ENCODE measurements at places on chromosomes 7 and 10.

GRCh38 chr10:12822126-12822892 is 179.2 kb downstream of the CCDC3 start:
- no peak for DNase-seq

DNA sequence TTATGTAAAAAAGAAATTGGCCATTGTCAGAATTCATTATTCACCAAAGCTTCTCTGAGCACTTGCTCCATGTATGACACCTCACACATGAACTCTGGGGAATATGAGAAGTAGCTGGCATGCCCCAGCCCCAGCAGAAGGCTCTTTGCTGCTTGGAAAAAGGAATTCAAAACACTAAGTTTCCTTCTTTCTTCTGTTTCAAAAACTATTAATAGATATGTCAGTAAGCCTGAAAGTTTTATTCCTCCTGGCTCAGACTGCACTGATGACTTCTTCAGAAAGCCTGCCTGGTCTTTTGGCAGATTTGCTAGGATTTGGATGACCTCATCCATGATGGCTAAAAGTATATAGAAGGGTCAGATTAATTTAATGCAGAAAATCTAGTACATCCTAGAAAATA is 511.0 kb downstream of the GFRA1 start:
- no peak for DNase-seq

DNA sequence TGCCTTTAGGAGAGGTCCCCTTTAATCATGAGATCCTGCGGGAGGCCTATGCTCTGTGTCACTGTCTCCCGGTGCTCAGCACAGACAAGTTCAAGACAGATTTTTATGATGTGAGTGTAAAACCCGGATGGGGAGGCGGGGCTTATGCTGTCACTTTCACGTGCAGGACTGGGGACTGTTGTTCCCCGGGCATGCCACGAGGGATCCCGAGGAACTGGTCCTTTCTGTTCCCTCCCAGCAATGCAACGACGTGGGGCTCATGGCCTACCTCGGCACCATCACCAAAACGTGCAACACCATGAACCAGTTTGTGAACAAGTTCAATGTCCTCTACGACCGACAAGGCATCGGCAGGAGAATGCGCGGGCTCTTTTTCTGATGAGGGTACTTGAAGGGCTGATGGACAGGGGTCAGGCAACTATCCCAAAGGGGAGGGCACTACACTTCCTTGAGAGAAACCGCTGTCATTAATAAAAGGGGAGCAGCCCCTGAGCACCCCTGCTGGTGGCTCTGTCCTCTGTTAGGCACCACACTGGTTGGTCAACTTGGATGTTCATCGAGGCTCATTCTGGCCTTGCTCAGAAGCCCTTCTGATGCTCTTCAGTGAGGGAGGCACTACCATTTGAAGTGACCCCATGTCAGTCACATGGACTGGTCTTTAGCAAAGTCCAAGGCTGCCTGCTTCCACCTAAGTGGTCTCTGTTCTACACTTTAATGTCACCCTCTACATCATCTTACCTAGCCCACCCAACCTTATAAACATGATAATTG is 2.8 kb downstream of the COPS6 start:
- DNase-seq: no peak

DNA sequence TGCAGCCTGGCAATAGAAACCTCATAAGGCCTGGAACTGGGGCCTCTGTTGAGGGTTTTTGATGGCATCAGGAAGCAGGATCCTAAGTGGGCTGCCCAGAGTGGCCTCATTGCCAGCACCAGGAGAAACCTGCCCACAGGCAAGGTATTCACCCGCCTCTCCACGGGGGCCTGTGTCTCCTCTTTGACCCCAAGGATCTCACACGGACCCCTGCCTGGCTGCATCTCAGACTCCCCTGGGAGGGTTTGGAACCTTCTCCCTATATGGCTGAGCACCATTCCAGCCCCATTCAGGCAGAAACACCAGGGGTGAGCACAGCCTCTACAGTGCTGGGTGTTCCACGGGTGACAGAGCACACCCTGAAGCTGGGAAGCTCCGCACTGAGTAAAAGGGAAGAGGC is 14.6 kb upstream of the C10orf71 start:
- no peak for DNase-seq

DNA sequence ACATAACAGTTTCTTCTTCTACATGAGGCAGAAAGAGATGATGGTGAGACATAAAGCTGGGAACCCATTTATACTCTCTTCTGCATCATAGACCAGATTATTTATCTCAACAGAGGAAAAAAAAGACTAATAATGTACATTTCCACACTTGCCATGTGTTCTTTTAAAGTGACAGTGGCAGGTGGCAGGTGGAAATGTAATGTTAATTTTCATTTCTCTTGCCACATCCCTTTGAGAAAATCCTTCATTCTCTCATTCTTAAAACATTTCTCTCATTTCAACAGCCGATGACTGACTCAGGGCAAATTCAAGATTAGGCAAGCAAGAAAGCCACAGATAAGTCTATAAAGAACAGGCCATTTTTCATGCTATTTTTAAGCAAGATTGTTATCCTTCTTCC is 635.6 kb upstream of the SORCS1 start:
- no peak for DNase-seq

DNA sequence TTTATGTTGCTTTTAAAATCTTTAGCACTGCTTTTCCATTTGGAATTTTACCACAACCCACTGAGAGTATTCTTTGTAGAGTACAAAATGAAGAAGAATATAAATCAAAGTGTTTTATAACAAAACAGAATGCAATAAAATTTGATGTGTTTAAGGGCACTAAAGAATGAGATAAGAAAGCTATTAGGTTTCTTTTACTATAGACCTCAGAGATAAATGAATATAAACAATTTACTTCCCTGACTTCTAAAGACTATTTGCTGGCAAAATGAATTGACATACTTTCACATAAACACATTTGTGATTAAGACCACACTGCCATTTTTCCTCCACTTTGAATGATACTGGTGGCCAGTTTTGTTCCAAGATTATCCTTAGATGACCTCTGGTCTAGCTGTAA is 124.5 kb downstream of the ITGA8 start:
- no peak for DNase-seq

DNA sequence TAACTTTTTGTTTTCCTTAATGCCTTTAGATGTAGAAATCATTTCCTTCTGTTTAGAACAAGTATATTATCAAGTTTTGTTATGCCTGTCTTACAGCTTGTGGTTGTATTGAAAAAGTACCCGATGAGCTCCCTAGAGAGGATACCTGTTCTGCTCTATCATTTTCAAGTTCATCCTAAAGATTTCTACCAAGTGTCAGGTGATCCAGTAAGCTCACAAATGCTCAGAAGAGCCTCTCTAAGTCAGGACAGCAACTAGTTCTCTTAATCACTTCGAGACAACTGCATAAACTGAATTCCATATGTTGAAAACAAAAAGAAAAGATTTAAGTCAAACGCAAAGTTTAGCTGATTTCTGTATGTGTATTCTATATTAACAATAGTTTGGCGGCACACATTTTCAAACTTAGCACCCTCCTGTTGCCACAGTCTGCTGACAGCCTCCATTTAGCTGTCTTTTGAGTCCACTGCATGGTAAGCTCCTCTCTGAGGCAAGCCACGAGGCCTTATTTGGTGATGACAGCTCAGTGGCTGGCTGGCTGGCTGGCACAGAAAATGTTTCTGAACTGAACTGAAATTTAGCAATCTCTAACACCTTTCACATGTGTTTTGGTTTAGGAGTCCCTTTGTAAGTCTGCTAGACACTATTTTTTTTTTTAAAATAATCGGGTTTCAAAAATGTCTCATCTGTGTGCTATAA is 59.4 kb downstream of the SEMA3C start:
- DNase-seq: no peak

DNA sequence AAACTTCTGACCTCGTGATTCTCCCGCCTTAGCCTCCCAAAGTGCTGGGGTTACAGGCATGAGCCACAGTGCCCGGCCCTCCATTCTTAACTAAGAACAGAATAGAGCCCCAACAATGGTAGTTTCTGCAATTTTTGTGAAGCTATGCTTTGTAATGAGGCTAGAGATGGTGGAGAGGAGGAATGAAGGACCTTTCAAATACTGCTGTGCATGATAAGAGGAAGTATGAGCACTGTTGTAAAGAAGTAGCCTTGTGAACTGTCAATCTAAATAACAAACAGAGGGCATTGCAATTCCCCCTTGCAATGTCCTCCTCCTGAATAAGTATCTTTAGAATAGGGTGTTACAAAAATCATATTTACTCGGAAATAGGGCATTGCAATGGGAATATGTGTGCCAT is 70.2 kb downstream of the EVX1 start:
- no peak for DNase-seq

GRCh38 chr10:24518981-24519597 is 204.6 kb downstream of the ARHGAP21 start:
- DNase-seq: peak; percentile 2

GRCh38 chr7:141649137-141649864 is 52.7 kb downstream of the DENND11 start:
- DNase-seq: no peak

- no peak for DNase-seq
These were observed 26.6 kb downstream of the DGKI start for GRCh38 chr7:137820156-137820555.

DNA sequence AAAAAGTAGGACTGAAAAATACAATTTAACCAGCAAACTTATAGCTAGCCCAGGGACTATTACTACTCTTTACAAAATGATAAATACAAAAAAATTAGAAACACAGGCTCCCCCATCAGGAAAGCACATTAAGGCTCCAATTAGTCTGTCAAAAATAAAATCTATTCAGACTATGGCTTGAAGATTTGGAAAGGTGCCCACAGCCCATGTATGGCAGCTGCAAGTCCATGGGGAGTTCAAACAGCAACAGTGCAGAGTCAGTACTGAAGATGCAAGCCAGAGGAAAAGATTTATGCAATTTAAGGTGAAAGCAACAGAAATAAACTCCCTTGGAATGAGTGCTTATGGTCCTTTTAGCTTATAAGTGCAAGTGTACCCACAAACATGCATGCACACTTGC is 29.7 kb downstream of the IMMP2L start:
- DNase-seq: no peak

- no peak for DNase-seq
These were observed 23.8 kb downstream of the LDB3 start for GRCh38 chr10:86692023-86692514.

- DNase-seq: no peak
These were observed 140.0 kb downstream of the ITGB8 start for GRCh38 chr7:20470726-20471125.

DNA sequence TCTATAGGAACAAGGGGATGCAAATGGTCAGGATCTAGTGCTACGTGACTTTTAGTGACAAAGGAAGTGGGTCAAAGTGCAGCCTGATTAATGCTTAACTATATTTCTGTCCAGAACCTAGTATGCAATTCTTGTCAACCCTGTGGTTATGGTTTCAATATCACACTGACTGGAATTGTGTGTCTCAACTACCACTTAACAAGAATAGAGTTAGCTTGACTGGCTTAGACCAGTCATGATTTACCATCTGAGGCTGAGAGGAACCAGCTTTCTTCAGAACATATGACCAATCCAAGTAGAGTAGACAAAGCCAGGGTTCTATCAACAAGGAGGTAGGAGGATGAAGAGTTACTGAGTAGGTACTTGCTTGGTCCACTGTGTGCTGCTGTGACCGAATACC is 54.4 kb downstream of the MYPN start:
- DNase-seq: no peak

DNA sequence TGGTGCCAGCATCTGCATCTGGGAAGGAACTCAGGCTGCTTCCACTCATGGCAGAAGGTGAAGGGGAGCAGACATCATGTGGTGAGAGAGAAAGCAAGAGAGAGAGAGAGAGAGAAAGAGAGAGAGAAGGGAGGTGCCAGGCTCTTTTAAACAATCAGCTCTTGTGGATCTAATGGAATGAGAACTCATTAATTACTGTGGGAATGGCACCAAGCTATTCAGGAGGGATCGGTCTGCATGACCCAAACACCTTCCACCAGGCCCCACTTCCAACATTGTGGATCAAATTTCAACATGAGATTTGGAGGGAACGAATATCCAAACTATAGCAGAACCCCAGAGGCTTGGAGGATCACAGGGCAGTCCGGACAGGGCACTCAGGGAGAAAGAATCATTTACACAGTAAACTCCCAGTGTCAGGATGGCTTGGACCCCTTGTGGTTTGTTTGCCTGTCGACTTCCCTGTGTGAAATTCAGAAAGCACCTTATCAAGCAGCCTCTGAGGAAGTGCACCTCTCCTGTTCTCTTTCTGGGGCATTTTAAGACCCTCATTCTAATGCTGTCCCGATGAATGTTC is 308.5 kb downstream of the REEP3 start:
- DNase-seq: no peak

- no peak for DNase-seq
These were observed 35.9 kb upstream of the SEMA3A start for GRCh38 chr7:84230491-84230890.

DNA sequence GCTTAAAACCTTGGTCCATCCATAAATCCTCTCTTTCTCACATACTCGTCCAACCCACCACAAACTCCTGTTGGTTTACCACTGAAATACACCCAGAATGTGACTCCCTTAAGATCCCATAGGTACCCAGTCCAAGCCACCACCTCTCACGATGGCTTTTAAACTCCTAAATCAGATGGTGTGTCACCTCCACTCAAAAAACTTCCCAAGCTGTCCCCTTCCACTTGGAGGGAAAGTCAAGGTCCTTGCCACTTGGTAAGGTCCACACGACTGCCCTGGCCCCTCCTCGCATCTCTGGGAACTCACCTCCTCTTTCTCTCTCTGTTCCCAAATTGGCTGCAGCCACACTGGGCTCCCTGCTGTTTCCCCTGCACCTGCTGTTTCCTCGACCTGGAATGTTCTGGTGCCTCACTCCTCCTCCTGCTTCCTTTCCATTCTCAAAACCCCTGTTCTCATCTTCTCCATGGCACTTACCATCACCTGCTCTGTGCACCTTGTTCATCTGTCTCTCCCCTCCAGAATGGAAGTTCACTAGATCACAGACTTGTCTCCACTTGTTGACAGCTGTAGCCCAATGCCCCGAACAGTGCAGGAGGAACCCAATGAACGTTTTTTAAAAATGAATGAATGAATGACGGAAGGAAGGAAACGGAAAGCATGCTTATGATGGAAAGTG is 23.0 kb downstream of the ZFAND2A start:
- DNase-seq: no peak

- DNase-seq: no peak
These were observed 1156.3 kb downstream of the SORCS3 start for GRCh38 chr10:105797234-105797890.

- no peak for DNase-seq
These were observed 271.4 kb downstream of the TSPAN12 start for GRCh38 chr7:120586571-120586970.

GRCh38 chr10:108411206-108411605 is 1246.7 kb upstream of the SORCS1 start:
- no peak for DNase-seq
